Pulmonary artery endothelial cell (primary cell): ENCODE measurements at places on chromosomes 3 and 15.

DNA sequence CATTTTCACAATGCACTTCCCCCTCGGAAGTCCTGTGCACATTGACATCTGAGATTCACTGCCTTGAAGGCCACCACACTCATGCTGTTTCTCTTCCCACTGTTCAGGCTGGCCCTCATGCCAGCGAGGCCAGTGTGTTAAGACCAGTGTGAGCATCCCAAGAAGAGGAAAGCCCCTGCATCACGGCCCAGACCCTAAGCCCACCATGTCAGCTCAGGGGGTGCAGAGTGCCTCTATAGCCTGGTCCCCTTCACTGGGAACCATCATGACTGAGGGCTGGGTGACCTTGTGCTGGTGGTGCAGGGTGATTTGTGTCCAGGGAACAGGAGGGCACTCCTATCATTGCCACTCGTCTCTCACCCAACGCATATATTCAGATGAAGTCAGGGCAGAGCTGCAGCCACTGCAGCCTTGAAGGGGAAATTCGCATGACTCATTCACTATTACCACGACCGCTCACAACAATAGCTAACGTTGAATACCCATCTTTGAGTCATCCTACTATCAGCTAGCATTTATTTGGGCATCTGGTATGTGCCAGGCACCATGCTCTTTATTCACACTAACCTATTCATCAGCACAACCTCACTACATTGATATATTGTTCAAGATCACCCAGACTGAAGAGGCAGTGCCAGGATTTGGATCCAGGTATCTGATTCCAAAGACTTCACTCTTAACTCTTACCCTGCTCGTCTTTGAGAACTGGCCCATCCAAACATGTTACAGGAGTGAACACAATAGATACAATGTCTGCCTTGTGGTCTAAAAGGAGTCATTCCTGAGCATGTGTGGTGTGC, 58.8 kb upstream of the SLC6A11 start:
- DNase-seq, result no peak

GRCh38 chr3:183500981-183501704, 54.4 kb downstream of the KLHL6 start:
- DNase-seq, result no peak

- DNase-seq, result no peak
Observed at GRCh38 chr15:63066272-63066671, 23.7 kb downstream of the TPM1 start.

DNA sequence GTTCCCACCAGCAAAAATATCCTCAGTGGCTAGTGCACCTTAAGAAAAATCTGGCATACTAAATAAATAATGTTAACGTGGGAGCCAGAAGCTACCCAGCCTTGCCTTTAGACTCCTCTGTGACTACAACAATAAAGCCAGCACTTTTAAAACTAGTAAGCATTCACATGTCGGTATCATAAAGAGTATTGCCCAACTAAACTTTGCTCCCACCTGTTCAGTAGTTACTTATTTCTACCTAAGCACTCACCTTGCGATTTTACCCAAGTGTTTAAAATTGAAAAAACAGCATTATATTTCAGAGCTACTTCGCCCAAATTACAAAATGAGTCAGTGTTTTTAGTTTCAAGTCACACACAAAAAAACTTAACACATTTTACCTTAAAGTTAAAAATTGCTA, 12.8 kb downstream of the ALDH1L1 start:
- DNase-seq, result no peak

- no peak for DNase-seq
Observed at GRCh38 chr3:2446146-2446545, 347.5 kb downstream of the CNTN4 start.

- no peak for DNase-seq
Observed at GRCh38 chr3:73609315-73609641, 15.5 kb downstream of the PDZRN3 start.

- no peak for DNase-seq
Observed at GRCh38 chr3:51946796-51947195, 4.6 kb downstream of the PARP3 start.

DNA sequence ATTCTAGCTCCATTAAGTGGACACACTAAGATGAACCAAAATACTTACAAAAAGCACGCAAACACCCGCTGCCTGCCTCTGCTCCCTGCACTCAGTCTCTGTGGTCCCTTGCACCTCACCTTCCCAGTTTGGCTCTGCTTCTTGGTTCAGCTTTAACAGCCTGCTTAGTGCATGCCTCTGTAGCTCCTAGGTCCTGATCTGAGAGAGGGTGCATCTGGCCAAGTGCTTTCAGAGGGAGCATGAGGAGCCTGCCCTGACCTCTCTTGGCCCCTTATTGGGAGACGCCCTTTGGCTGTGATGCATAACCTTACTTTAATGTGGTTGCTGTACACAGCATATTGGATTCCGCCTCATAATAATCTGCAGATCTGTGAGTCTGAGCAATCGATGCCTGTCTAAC, 21.2 kb upstream of the ATP10A start:
- DNase-seq, result no peak

DNA sequence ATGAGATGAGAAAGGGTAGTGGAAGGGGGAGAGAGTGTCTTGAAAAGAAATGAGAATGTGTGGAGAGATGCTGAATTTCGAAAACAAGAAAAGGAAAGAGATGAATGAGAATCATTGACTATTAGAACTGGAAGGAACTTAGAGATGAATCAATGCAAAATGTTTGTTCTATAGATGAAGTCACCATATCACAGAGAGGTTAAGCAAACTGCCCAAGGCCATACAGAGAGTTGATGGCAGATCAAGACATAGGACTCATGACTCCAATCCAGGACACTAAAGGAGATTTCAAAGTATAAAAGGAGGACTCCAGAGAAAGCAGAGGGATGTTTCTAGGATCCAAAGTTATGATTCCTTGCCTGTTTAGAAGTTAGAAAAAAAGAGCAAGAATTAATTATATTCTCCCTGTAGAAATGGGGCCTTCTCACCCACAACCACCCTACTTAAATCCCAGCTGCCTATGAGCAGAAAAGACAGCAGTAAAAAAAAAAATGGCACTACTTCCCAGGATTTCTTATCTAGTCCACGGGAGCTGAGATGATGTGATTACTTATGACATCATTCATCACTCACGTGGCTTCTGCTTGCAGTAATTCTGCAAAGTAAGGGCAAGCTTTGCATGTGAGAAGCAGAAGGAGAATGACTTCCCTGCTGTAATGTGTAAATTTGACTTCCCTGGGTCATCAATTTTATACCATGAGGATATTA, 210.8 kb upstream of the MRPL3 start:
- no peak for DNase-seq

DNA sequence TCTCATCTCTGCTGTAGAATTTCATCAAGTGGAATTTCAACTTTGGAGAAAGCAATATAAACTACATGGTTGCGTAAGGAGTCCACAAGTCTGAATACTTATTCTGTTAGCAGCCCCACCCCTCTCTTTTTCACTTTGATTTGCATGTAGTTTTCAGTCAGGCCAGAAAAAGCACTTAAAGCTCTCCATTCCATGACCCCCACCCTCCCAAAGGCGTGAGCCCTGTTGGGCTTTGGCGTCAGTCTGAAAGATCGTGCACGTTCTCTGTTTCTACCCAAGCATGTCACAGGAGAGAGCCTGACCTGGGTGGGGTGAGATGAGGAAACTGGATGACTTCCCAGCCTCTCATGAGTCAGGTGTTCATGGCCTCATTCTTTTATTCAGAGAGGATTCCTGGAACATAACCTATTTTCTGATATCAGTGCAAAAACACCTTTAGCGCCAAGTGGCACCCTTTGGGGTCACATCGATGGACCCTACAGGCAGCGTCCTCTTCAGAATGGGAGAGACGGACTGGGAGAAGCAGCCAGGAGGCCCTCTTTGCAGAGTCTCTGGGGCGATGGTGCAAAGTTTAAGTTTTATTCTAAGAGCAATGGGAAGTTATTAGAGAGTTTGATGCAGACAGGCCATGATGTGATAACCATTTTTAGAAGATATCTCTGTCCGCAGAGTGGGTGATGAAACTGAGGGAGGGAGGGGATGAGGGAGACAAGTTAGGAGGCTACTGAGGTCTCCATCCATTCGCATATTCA, 55.8 kb downstream of the LSM3 start:
- no peak for DNase-seq

GRCh38 chr3:182121401-182121800, 409.7 kb downstream of the SOX2 start:
- DNase-seq, result no peak

DNA sequence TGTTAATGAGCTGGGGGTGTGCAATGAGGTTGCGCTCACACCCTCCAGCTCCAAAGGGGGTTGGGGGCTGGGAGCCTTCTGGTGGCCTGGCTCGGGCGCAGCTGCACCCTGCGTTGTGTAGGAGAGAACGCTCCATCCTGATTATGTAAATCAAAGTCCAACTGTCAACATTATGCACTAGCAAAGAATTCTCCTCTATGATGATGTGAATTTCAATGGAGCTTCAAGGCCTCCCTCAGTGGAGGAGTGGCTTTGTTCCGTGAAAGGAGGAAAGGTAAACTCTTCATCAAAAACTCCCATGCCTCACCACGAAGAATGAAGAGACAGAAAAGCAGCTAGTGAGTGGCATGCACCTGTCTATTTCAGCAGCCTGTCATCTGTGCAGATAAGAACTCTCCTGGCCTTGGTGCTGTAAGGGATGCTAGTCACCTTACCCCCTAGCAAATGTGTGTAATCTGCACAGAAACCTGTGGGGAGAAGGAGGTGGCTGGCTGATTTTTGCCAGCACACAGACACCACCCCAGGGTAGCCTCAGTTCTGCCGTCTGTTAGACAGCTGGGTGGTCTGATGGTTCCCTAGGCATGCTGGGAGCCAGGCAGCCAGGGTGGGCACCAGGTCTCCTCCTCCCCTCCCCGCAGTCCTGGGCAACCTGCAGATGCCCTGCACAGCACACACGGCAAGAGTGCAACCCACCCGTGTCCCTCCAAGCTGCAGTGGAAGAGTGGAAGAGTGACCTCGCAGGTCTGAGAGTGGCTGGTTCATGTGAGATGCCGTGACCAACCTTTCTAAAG, 47.0 kb upstream of the TRPM1 start:
- DNase-seq, result no peak

- no peak for DNase-seq
Observed at GRCh38 chr15:42832576-42832975, 88.0 kb downstream of the TTBK2 start.
